Activated CD4-positive, alpha-beta T cell treated with anti-CD3 and anti-CD28 coated beads for 48 hours (primary cell): ENCODE measurements at places on chromosomes 12 and 14.

GRCh38 chr12:126055521-126055920, 990.3 kb downstream of the AACS start:
- DNase-seq: no peak

- DNase-seq: no peak
Measured at GRCh38 chr12:131736446-131737149, 25.7 kb downstream of the SFSWAP start.

DNA sequence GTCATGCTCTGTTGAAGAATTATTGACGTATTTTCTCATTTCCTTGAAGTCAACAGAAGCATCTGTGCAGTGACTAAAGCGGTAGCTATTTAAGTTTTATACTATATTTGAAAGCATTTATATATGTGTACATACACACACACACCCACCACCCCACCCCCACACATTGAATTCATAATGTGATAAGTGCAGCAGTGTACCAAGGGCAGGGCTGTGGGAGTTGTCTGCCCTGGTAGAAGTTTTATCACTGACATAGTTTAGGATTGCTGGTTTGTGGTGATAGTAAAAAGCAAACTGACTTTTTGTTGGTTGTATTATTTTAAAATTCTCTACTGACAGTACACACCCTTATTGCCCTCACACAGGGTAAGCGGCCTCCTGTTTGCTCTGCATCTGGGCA, 39.1 kb downstream of the GAS2L3 start:
- no peak for DNase-seq

DNA sequence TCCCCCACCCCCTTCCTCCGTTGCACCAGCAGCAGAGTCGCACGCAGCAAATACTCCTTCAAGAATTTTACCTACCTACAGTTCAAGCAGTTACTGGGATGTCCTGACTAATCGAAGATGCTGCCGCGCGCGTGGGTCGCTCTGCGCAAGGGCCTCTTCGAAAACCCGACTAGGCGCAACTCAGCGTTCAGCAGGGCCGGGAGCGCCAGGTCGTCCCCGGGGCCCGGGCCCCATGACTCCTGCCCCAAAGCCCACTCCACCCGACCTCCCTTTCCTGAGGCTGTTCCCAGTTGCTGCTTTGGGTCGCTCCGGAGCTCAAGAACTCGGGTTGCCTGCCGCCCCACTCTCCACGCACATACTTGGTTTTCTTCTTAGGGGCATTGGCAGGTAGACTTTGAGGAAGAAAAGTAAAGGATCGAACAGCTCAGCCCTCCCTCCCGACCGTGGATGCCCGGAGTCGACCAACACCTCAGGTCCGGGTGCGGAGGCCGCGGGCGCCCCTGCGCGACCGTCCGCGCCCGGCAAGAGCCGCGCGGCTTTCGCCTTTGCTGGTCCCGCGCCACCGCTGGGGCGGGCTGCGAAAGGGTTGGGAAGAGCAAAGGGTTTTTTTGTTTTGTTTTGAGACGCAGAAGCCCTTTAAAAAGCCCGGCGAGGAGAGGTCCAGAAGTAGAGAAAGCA, 1.9 kb downstream of the BMP4 start:
- peak; percentile 47 for DNase-seq

- no peak for DNase-seq
Measured at GRCh38 chr14:67990576-67990975, 171.0 kb downstream of the RAD51B start.

DNA sequence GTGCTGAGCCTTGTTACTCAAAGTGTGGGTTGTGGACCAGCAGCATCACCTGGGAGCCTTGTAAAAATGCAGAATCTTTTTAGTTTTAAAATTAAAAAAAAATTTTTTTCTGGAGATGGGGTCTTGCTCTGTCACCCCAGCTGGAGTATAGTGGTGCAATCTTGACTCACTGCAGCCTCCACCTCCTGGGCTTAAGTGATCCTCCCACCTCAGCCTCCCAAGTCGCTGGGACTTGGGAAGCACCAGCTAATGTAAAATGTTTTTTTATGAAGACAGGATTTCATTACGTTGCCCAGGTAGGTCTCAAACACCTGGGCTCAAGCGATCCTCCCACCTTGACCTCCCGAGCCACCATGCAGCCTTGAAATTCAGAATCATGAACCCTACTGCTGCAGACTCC, 14.4 kb downstream of the MYBPC1 start:
- DNase-seq: no peak

- no peak for DNase-seq
Measured at GRCh38 chr14:32761381-32761968, 177.2 kb upstream of the NPAS3 start.

DNA sequence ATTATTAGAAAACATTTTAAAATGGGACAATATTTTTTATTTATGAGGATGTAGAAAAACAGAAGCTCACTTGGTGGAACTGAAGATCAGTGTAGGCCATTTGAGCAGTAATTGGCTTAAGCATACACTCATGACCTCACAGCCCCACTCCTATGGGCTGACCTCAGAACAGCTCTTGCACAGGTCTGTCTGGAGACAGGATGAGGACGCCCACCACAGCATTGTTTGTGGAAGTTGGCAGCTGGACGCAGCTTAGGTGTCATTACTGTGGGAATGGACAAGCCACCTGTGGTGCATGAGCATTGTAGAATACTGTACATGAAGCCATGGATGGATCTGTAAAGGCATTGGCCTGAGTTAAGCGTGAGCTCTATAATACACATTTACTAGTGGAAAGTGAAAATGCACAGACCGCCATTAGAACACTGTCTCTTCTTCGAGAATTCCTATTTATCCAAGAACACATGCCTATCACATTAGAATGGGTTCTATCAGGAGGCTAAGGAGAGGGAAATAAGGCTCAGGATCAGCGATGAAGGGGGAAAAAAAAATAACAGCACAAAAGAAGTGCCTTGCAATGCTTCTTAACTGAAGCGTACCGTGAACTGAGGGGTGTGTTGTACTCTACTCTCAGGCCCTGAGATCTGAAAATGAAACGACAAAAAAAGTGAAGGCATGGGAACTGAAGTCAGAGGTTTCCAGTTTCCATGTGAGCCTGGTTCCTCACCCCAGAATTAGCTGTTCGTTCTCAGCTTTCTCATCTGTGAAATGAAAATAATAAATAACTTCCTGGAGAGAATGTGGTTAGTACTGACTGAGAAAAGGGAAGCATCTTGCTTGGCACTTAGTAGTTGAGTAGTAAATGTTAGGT, 33.6 kb downstream of the KCNA1 start:
- no peak for DNase-seq

DNA sequence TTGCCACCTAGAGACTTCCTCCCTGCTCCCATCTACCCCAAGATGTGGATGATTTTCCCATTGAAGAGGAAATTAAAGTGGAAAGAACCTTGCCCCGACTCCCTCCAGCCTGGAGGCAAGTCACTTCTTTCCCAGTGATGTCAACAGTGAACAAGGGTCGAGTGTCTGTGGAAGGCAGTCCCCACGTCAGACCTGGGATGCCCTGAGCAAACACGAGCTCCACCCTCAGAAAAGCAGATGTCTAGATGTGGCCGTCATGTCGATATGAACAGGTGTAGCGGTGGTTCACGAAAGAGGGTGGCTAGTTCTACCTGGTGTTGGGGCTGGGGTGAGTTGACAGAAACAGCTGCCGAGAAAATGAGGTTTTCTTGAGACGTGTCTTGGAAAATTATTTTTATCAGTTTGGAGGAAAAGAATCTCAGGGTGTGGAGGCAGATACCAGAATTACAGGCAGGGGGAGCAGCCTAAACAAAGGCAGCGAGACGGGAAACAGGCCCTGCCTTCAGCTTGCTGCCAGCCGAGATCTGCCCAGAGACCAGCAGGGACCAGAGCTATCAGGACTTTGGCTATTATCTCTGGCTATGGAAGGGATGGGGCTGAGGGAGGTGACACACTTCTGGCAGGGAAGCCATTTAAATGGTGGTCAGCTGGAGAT, 25.9 kb downstream of the SYNDIG1L start:
- DNase-seq: no peak

DNA sequence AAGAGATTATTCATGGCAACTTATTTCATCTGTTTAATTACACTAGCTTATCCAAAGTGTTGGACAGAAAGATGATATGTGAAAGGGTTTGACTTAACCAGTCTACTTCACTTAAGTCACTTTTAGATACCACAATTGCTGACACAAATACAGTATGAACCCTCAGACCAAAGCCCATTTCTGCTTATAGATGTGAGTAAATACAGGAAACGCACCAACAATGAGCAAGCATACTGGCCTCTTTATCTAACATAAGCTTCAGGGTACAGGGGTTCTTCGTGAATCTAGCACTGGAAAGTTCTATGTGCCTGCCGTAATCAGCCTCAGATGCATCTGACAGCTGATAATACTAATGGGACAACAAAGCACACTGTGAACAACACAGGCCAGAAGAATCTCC, 209.6 kb downstream of the MED13L start:
- no peak for DNase-seq

- no peak for DNase-seq
Measured at GRCh38 chr14:68548194-68549076, 244.4 kb downstream of the ZFP36L1 start.
